AG04449 (cell line): ENCODE measurements at places on chromosomes 12 and 14.

- no peak for DNase-seq
These were observed 324.6 kb downstream of the TMEM121 start for GRCh38 chr14:105850853-105851581.

DNA sequence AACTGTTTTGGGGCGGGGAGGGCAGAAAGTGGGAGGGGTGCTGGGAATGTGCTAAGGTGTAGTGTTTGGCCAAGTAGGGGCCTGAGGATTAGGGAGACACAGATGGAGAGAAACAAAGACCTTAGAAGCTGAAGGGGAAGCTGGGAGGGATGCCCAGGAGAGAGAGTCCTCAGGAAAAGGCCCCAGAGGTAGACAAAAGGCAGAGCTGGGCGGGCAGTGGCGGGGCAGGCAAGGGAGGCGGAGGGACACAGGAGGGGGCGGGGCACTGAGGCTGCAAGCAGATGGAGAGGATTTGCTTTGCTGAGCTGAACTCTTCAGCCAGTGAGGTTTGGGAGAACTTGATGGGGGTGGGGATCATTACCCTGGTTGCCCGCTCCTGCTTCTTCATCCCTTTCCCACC, 2.8 kb downstream of the PTMS start:
- DNase-seq, result no peak

GRCh38 chr12:14435627-14436026, 70.1 kb downstream of the ATF7IP start:
- no peak for DNase-seq

- no peak for DNase-seq
These were observed 32.8 kb upstream of the TOMM20L start for GRCh38 chr14:58362798-58363412.

DNA sequence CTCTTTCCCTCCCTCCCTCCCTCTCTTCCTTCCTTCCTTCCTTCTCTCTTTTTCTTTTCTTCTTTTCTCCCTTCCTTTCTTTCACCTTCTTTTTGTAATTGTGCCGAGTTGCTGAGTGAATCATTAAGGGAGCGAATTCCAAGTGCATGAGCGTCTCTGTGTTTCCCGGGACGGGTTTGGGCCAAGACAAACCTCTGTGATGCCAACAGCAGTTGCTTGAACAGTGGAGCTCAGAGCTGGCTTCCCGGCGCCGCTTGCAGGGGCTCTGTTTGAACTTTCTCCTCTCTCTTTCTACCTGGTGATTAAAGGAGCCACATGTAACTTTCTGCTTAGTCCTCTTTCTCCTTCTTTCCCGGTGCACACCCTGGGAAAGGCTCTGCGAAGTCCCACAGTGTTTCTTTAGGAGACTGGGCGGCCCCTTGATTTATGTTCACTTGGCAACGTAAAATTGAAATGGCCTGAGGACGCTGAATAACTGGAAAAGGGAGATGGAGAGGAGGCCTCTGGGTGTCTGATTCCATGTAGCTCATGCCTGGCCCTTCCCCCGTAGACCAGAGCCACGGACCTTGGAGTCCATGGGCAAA, 33.7 kb upstream of the MAP1LC3B2 start:
- DNase-seq, result peak; percentile 79

GRCh38 chr12:131444220-131445164, 266.4 kb upstream of the SFSWAP start:
- no peak for DNase-seq

DNA sequence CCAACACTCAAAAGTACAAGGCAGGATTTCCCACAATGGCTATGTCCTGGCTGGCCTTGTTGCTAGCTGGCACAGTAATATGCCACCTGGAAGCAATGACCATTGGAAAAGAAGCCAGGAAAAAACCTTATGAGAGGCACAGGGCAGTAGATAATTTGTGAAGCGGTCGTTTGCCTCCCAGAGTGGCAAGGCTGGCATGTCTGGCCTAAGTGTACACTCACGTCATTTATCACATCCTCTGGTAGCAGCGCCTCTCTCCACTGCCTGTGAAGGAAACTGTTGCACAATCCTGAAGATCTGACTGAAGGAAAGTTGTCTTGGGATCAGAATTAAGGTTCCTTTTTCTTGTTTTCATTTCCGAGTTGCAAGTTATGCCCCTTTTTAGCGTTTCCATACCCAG, 408.5 kb downstream of the ZFP36L1 start:
- DNase-seq, result no peak

DNA sequence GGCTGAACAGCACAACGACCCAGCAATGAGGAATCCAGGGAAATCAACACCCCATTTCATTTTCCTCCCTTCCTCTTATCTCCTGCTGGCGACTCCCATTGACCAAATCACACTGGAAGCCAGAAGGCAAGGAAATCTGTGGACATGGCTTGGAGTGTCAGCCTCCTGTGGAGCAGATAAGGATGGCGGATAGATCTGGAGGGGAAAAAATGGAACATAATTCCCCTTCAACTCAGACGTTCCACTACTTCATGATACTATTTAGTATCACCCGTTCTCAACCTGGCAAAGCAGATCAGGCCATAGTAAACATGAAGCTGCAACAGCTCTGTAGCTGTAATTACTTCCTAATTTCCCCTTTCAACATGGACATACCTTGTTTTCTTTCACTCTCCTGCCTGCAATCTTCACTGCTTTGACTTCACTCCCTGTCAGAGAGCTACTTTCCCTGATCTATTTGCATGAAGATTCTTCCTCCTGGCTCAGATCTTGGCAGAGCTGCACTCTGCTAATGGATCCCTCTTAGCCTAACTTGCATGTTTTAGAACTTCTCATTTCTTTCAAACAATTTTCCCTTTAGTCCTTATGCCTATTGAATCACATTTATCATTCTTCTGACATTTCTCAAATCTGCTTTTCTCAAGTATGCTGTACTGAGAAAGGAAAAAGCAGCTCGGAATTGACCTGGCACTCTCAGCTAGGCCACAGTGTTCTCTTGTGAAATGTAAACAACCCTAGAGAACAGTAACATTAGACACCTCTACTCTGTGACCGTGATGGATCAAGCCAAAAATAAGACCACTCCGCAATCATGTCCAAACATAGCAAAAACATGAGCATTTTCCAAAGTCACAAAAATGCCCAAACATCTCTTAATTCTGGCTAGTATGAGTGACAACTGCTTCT, 135.1 kb downstream of the ETNK1 start:
- DNase-seq, result no peak

DNA sequence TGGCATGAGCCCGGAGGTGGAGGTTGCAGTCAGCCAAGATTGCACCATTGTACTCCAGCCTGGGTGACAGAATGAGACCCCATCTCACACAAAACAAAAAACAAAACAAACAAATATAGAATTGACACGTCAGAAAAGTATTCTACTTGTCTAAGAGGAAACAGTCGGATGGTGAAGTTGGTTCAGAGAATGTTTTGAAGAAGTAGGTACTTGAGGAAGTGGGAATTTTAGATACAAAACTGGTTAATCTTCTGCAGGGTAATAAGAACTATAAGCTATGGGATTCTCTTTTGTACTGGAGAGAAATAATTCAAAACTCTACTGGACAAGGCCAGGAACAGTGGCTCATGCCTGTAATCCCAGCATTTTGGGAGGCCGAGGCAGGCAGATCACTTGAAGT, 14.6 kb upstream of the TCTN1 start:
- DNase-seq, result no peak

- DNase-seq, result no peak
These were observed 10.0 kb downstream of the FGFR1OP2 start for GRCh38 chr12:26948309-26948708.

- no peak for DNase-seq
These were observed 53.5 kb downstream of the ADGRD1 start for GRCh38 chr12:131007031-131007739.

DNA sequence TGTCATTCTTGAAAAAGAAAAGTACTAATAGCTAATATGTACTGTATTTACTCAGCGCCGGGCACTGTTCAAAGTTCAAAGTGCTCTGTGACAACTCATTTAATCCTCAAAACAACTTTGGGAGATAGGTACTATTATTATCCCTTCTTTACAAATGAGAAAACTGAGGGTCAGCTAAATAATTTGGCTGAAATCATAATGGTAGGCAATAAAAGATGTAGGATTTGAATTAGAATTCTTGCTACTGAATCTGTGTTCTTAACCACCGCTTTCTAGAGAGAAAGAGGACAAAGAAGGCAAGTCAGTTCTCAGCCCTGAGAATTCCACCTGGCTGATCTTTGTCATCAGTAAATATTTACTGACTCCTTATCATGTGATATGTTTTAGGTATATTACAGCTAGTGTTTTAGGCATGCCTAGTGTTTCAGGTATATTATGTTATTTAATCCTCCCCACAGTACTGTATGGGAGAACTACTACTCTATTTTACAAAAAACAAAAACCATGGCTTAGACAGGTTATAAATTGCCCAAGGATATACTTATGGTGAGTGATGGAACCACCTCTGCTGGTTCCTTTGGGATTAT, 205.7 kb upstream of the GZMB start:
- DNase-seq, result no peak

DNA sequence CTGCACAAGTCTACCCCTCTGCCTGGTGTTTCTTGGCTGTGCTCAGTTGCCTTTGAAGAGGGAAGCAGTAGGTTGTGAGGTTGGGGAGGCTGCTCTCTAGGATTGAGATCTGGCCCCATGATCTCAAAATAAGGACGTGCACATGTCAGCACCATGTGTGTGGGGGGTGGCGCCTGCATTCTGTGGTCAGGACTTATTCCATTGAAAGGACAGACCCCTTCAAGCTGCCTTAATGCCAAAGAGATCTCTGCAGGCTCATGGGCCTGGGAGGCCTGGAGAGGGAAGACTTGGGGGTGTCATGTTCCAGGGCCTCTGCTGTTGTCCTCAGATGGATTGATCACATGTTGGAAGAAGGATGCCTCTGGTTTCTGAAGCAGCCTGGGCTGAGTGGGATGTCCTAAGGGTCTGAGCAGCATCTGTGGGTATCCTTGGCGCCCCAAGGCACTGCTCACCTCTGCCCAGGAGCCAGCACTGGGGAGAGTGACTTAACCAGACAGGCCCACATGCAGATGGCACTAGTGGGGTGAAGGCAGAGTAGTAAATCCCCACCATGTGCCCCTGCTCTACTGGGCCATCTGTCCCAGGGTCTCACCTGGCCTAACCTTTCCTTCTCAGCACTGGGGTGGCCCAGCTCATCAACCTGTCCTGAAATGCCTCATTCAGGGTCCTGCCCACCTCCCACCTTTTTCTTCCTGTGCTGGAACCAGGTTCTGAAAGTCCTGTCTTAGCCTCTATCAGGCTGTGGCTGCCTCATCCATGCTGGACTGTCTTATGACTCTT, 118.9 kb downstream of the ADGRD1 start:
- no peak for DNase-seq

GRCh38 chr12:78584695-78585094, 279.9 kb upstream of the SYT1 start:
- no peak for DNase-seq

- DNase-seq, result no peak
These were observed 13.5 kb upstream of the TNFAIP2 start for GRCh38 chr14:103109535-103110441.

- no peak for DNase-seq
These were observed 57.4 kb downstream of the FOXN3 start for GRCh38 chr14:89359477-89360222.

DNA sequence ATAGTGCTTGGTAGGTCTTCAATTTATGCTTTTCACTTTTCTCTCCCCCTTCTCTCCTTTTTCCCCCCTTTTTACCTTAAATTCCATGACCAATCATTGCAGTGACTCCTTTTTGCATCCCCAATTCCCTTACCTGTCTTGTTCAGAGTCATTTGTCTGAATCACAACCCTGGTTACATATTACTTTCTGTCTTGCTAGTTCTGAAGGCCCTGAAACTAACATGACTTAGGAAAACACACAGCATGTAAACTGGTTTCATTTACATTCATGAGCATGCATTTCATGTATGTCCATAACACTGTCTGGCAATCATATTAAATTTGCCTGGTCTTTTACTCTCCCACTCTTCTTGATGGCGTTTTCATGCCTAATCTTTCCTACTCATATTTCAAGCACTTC, 20.3 kb upstream of the FOXG1 start:
- no peak for DNase-seq

GRCh38 chr12:11621797-11622423, 27.6 kb upstream of the ETV6 start:
- DNase-seq, result no peak

DNA sequence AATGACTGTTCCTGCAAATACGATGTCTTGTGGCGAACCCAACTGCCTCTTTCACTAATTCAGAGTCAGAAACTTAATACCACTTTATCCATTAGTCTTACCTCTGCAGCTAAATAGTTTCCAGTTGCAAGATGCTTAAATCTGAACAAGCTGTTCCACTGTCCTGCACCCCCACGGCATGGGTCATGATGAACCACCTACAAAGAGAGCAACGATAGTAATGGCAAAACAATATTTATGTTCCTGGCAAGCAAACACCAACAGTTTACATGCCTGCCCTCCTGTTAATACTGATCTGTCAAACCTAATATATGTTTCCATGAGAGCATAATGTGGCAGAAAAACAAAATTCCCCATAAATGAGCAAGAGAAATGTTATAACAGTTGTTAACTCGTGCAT, 121.9 kb downstream of the ITPR2 start:
- no peak for DNase-seq

GRCh38 chr14:59529189-59529588, 44.9 kb downstream of the JKAMP start:
- DNase-seq, result no peak

GRCh38 chr14:49879646-49880204, 13.2 kb upstream of the ARF6 start:
- DNase-seq, result no peak

DNA sequence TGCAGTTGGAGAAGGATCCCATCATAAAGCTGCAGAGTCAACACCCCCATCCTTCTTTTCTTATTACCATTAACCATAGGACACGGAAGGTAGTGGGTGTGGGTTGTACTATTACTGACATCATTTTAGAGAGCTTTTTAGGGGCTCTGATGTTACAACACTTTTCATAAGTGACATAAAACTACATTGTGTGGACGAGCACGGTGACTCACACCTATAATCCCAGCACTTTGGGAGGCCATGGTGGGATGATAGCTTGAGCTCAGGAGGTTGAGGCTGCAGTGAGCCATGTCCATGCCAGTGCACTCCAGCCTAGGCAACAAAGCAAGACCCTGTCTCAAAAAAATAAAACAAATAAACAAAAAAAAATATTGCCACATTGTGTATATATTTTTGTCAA, 167.1 kb downstream of the DUSP6 start:
- no peak for DNase-seq

DNA sequence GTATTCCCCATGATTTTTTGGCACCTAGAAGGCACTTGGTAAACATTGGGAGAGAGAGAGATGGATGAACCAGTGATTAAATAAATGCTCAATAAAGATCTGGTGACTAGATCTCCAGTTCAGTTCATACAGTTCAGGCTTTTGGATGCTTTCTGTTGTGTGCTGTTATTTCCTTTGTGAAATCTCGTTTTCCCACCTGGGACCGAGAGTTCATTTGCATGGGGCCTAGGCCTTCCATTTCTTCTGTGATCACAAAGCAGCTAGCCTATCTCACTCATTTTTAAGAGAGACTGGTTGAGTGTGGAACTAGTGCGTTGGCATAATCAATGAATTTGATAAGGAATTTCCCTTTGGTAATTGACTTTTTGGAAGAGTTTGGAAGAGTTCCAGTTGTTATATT, 104.0 kb downstream of the VRK1 start:
- no peak for DNase-seq
